ENCODE measurements at places on chromosomes 4 and X.

GRCh38 chr4:130424211-130424610 lies 1328.3 kb downstream of the C4orf33 start:
- H3K27me3 ChIP-seq = no peaks in the 10 kb centered on the region
- no peaks in the 10 kb centered on the region for H3K4me1 ChIP-seq
- no peak overlapping the region for H3K4me3 ChIP-seq
- no peak overlapping the region for H3K27ac ChIP-seq
- no peaks in the 10 kb centered on the region for H3K36me3 ChIP-seq
- DNase-seq = no peak

DNA sequence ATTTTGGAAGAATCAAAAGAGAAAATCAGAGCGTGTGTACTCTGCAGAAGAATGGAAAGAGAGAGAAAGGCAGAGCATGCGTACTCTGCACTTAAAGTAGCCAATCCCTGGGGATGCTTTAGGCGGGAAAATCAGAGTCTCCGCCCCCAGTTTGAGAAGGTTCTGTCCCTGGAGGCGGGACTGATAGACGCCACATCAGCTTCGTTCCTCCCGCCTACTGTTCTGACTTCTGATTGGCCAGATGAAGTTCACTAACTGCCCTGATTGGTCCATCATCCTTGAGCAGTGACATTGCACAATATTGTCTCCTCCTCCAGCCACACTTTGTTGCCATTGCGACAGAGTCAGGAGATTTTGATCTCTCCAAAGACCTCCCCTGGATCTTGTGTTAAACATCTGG lies 23.8 kb downstream of the SSX1 start:
- no peaks in the 10 kb centered on the region for H3K36me3 ChIP-seq
- no peak overlapping the region for H3K27ac ChIP-seq
- H3K4me3 ChIP-seq = no peak overlapping the region
- no peak for DNase-seq
- no peaks in the 10 kb centered on the region for H3K4me1 ChIP-seq
- no peaks in the 10 kb centered on the region for H3K27me3 ChIP-seq

GRCh38 chr4:177740563-177740962 lies 298.3 kb upstream of the AGA start:
- no peaks in the 10 kb centered on the region for H3K36me3 ChIP-seq
- no peak overlapping the region for H3K27ac ChIP-seq
- no peaks in the 10 kb centered on the region for H3K27me3 ChIP-seq
- H3K4me3 ChIP-seq = no peak overlapping the region
- H3K4me1 ChIP-seq = no peaks in the 10 kb centered on the region

DNA sequence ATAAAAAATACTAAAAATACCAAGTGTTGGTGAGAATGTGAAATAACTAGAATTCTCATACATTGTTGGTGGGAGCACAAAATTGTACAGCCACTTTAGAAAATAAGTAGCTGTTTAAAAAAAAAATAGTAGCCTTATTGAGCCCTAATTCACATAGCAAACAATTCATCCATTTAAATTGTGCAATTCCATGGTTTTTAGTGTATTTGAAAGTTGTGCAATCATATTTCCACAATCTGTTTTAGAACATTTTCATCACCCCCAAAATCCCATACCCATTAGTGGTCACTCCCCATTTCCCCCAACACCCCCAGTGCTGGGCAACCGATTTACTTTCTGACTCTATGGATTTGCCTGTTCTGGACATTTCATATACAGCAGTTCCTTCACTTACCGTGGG lies 37.1 kb downstream of the STX18 start:
- DNase-seq = no peak
- no peak overlapping the region for H3K27ac ChIP-seq
- no peaks in the 10 kb centered on the region for H3K36me3 ChIP-seq
- no peak overlapping the region for H3K4me3 ChIP-seq

DNA sequence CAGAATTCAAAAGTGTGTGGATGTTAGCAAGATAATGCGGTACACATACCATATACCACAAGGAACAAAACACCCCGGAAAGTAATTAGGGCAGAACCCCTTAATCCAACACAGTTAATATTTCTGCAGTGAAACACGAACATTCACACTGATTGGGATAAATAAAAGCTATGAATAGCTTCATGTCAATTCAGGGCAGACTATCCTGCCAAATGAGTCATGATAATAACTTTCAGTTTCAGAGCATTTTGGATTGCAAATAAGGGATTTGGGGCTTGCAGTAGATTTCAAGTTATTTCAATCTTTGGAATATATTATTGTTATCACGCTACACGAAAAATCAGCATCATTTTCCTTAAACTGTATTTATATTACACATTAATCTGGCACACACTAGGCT lies 24.3 kb downstream of the IRF2 start:
- no peaks in the 10 kb centered on the region for H3K27me3 ChIP-seq
- H3K4me1 ChIP-seq = peaks cover 92% of the 10 kb centered on the region
- DNase-seq = no peak

- no peak for DNase-seq
- H3K4me1 ChIP-seq = no peaks in the 10 kb centered on the region
- H3K36me3 ChIP-seq = no peaks in the 10 kb centered on the region
- H3K27me3 ChIP-seq = no peaks in the 10 kb centered on the region
- no peak overlapping the region for H3K27ac ChIP-seq
- H3K4me3 ChIP-seq = no peak overlapping the region
Measured at GRCh38 chr4:85151371-85151770, 184.9 kb upstream of the WDFY3 start.

GRCh38 chrX:113920661-113921060 lies 663.2 kb upstream of the HTR2C start:
- H3K4me1 ChIP-seq = no peaks in the 10 kb centered on the region
- no peaks in the 10 kb centered on the region for H3K27me3 ChIP-seq
- H3K27ac ChIP-seq = no peak overlapping the region
- H3K4me3 ChIP-seq = no peak overlapping the region
- no peaks in the 10 kb centered on the region for H3K36me3 ChIP-seq

GRCh38 chr4:110904435-110905065 lies 281.7 kb upstream of the PITX2 start:
- no peak for DNase-seq
- H3K36me3 ChIP-seq = no peaks in the 10 kb centered on the region
- no peaks in the 10 kb centered on the region for H3K27me3 ChIP-seq
- no peaks in the 10 kb centered on the region for H3K4me1 ChIP-seq
- no peak overlapping the region for H3K4me3 ChIP-seq
- no peak overlapping the region for H3K27ac ChIP-seq

- DNase-seq = no peak
- no peak overlapping the region for H3K4me3 ChIP-seq
- H3K4me1 ChIP-seq = no peaks in the 10 kb centered on the region
- no peak overlapping the region for H3K27ac ChIP-seq
Measured at GRCh38 chr4:4752025-4752424, 107.4 kb upstream of the MSX1 start.

DNA sequence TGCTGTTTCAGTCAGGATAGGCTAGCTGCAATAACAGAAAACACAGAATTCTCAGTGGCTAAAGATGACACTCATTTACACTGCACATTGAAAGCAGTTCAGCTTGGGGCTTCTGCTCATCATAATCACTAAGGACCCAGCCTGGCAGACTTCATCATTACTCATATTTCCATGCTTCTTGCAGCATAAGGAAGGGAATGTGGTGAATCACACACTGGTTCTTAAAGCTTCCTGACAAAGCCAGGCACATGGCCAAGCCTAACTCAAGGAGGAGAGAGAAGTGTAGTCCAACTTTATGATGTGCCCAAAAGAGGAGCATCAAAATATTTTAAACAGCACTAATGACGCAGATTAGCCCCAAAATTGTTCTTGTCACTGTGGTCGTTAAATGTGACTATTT lies 186.5 kb downstream of the BANK1 start:
- H3K27ac ChIP-seq = no peak overlapping the region
- no peaks in the 10 kb centered on the region for H3K4me1 ChIP-seq
- no peaks in the 10 kb centered on the region for H3K27me3 ChIP-seq
- DNase-seq = no peak
- no peak overlapping the region for H3K4me3 ChIP-seq
- H3K36me3 ChIP-seq = no peaks in the 10 kb centered on the region

GRCh38 chrX:111182997-111183396 lies 87.0 kb downstream of the PAK3 start:
- H3K4me3 ChIP-seq = no peak overlapping the region
- no peak for DNase-seq

DNA sequence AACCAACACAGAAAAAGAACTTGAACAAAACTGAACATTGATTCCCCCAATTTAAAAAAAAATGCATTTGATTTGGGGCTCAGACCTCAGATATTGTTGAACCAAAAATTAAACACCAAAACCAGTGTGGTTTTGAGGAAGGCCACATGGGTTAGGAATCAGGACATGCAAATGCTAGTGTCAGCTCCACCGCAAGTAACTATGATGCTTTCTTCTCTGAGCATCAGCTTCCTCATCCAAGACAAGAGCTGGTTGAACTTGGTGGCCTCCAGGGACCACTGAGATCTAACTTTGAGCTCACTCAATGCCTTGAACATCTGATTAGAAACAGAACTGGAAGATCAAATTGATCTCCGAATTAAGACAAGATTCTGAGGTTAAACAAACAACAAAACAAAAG lies 142.9 kb upstream of the NWD2 start:
- H3K4me1 ChIP-seq = no peaks in the 10 kb centered on the region
- no peak for DNase-seq
- H3K36me3 ChIP-seq = no peaks in the 10 kb centered on the region
- H3K4me3 ChIP-seq = no peak overlapping the region

GRCh38 chrX:145405012-145405411 lies 157.7 kb downstream of the SPANXN1 start:
- H3K36me3 ChIP-seq = no peaks in the 10 kb centered on the region
- H3K27ac ChIP-seq = no peak overlapping the region
- no peak for DNase-seq
- H3K4me1 ChIP-seq = no peaks in the 10 kb centered on the region
- no peak overlapping the region for H3K4me3 ChIP-seq

DNA sequence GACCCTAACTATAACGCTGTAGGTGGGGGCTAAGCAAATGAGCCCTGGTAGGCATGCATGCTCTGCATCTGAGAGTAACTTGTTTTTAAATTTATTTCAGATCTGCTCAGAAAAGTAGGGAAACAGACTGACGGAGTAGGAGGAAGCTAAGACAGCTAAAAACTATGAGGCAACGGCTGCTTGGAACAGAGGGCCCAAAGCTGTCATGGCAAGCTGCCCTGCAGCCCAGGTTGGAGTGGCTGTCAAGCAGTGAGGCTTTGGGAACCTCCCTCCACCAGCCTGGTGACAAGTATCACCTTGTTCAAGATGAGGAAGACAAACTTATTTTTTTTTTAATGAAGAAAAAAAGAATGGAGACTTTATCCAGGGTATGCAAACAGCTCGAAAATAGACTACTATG lies 439.8 kb downstream of the NLGN4X start:
- H3K27ac ChIP-seq = no peak overlapping the region
- H3K4me3 ChIP-seq = no peak overlapping the region
- H3K27me3 ChIP-seq = no peaks in the 10 kb centered on the region
- H3K4me1 ChIP-seq = no peaks in the 10 kb centered on the region
- no peak for DNase-seq
- H3K36me3 ChIP-seq = no peaks in the 10 kb centered on the region

GRCh38 chr4:82610041-82610440 lies 48.3 kb upstream of the TMEM150C start:
- no peak overlapping the region for H3K4me3 ChIP-seq
- H3K27ac ChIP-seq = no peak overlapping the region
- no peak for DNase-seq
- H3K27me3 ChIP-seq = no peaks in the 10 kb centered on the region
- H3K4me1 ChIP-seq = no peaks in the 10 kb centered on the region

DNA sequence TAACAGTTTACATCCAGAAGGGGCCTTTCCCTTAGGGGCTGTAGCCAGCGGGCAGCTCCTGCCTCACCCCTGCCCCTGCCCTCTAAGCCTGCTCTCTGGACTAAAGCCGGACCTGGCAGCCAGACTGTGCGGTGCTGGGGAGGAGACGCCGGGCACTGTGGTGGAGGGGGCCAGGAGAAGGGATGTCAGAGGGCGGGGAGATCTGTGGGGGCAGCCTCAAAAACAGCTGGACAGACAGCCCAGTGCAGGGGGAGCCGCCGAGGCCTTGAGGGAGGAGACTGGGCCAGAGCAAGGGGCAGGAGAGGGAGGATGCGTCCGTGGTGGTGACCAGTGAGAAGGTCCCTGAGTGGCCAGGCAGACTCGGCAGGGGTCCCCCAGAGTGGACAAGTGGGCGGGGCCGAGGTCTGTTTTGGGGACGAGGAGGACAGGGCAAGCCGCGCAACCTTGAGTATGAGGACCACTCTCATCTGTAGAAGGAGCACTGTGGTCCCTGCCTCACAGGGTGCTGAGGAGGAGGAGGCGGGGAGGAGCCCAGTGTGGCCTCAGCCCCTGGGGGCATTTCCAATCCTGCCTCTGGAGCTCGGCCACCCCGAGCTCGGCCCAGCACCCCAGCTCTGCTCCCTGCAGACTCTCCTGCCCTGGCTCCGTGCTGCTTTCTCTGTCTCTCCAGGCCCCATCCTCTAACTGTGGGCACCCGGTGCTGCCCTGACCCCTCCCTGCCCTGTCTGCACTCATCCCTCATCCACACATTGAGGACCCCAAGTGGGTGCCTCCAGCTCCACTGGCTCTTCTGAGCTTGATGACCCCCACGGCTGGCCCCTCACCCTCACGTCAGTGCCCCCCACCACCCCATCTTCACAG lies 59.2 kb upstream of the NKX1-1 start:
- no peaks in the 10 kb centered on the region for H3K36me3 ChIP-seq
- H3K4me1 ChIP-seq = no peaks in the 10 kb centered on the region
- H3K27ac ChIP-seq = no peak overlapping the region
- no peak for DNase-seq
- no peaks in the 10 kb centered on the region for H3K27me3 ChIP-seq

DNA sequence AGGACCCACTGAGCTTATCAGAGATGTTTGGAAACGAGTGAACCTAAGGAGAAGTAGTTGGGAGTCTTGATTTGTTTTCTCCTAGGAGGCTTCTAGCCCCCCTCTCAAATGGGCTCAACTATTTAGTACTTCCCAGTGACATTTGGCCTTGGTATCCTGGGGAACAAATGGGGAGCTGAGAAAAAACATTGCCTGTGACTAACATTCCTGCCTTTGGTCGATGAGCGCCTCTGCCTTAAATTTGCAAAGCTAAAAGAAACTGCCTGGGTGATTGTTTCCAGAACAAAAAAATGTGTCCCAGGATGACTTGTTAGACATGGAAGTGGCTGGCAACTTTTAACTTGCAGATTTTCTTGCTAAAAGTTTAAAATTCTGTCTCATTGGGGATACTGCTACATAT lies 58.8 kb upstream of the IGFBP7 start:
- DNase-seq = no peak
- no peak overlapping the region for H3K4me3 ChIP-seq
- H3K4me1 ChIP-seq = no peaks in the 10 kb centered on the region
- no peaks in the 10 kb centered on the region for H3K36me3 ChIP-seq
- H3K27ac ChIP-seq = no peak overlapping the region
- peaks cover 7% of the 10 kb centered on the region for H3K27me3 ChIP-seq

GRCh38 chr4:5905714-5906113 lies 12.8 kb upstream of the CRMP1 start:
- H3K27me3 ChIP-seq = no peaks in the 10 kb centered on the region
- no peak overlapping the region for H3K27ac ChIP-seq
- H3K4me3 ChIP-seq = no peak overlapping the region
- H3K36me3 ChIP-seq = no peaks in the 10 kb centered on the region
- DNase-seq = no peak

All from CD8-positive, alpha-beta memory T cell (primary cell).